ENCODE measurements at places on chromosomes 5 and 9. TPM values are rescaled to one million over a fixed set of nuclear protein-coding genes. Genes with fewer than 3 reads are reported as not detected.

The PRR16 gene
- total RNA-seq, result 1.5 TPM

The BAAT gene
- total RNA-seq, result 18.6 TPM

The LURAP1L gene
- 52.7 TPM for total RNA-seq

The TMEFF1 gene
- total RNA-seq, result 1.7 TPM

The PCDHGA9 gene
- 18.1 TPM for total RNA-seq

The EIF4E1B gene
- not detected for total RNA-seq

The PFN3 gene
- total RNA-seq, result not detected

The ANKRD31 gene
- 1.5 TPM for total RNA-seq

The FOXD4 gene
- 1.7 TPM for total RNA-seq

The DMRT3 gene
- not detected for total RNA-seq
